ENCODE measurements at places on chromosomes 7 and 10. TPM values are rescaled to one million over a fixed set of nuclear protein-coding genes. Genes with fewer than 3 reads are reported as not detected.

The PAPOLB gene
- polyA plus RNA-seq, result not detected

The MRPS17 gene
- polyA plus RNA-seq, result 19.1 TPM

The SNCG gene
- not detected for polyA plus RNA-seq

The LIPJ gene
- polyA plus RNA-seq, result not detected

The ASAH2 gene
- polyA plus RNA-seq, result 6.0 TPM

- no peak for DNase-seq
These were observed 329.3 kb downstream of the FRMD4A start for GRCh38 chr10:14001298-14002040.

DNA sequence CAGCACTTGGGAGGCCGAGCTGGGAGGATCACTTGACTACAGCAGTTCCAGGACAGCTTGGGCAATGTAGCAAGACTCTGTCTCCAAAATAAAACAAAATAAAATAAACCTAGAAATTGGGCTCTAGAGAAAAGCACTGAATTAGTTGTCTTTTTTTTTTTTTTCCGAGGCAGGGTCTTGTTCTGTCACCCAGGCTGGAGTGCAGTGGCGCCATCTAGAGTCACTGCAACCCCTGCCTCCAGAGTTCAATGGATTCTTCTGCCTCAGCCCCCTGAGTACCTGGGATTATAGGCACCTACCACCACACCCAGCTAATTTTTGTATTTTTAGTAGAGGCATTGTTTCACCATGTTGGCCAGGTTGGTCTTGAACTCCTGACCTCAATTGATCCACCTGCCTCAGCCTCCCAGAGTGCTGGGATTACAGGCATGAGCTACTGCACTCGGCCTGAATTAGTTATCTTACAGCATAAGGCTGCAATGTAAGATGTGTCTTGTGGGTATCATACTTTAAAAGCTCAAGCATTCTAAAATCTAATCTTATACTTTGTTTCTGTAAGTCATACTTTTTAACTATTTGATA, 12.8 kb downstream of the MEIG1 start:
- DNase-seq, result peak; percentile 52

- DNase-seq, result no peak
These were observed 24.4 kb upstream of the ARHGAP12 start for GRCh38 chr10:31953080-31953479.

DNA sequence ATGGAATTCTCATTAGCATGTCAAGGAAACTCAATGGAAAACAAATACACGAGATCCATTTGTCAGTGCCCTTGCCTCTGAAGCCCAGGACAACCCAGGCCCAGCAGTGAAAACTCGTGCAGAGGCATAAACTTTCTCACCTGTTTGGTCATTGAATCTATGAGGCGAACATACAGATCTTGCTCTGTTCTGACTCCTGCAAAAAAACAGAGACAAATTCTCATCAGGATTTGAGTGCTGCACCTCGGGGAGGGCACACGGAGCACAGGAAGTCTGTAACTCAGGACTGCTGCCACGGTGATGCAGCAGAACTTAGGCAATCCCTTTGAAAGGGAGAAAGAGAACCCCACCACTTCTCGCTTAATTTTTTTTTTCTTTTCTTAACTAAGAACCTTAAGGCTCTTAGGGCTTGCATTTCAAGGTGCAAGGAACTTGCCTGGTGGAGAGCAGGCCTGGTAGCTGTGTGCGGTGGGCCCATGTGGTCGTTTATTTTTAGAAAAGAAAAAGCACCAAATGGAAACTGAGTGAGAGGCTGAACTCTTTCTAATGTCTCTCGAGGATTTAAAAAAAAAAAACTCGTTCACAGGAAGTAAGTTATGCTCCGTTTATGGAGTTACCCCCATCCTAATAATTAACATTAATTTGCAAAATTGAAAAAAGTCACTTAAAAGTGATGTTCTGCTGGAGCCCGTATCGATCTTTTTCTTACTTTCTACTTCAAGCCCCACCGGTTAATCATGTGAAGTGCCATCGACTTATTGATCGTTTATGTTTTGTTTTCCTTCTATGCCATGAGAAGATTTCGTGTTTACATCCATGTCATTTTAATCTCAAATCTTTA, 1.8 kb downstream of the EBF3 start:
- DNase-seq, result no peak

GRCh38 chr7:29343399-29343798, 148.8 kb downstream of the CHN2 start:
- no peak for DNase-seq

GRCh38 chr10:19572056-19572455, 244.2 kb upstream of the PLXDC2 start:
- no peak for DNase-seq

- no peak for DNase-seq
These were observed 493.5 kb upstream of the GALNT17 start for GRCh38 chr7:70638158-70639107.

- DNase-seq, result no peak
These were observed 186.5 kb upstream of the BET1 start for GRCh38 chr7:94190599-94191061.

GRCh38 chr10:42367532-42368230, 270.7 kb downstream of the ZNF33B start:
- peak; percentile 1 for DNase-seq

DNA sequence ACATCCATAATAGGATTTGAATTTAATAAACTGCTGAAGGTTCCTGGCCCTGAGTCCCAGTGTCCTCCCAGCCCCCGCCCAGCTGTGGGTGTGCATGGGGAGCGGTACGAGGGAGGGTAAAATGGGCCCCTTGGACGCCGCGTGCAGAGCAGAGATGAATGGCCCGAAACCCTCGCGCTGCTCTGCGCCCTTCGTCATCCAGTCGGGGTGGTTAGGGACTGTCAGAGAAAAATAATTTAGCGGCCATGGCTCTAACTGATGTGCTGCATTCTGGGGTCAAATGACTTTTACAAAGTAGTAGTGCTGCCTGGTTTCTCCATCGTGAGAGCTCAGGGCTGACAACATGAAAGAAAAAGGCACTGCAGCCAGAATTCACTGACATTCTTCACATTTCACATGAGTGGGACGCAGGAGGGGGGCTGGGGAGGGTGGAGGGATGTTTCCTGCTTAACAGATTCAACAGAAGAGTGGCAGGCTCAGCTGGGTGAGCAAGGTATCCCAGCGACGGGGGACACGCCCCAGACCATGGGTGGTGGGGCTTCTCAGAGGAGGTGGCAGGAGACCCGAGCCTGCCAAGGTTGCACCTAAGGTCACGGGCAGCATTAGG, 304.5 kb downstream of the WDR37 start:
- no peak for DNase-seq
